Stimulated activated CD4-positive, alpha-beta T cell treated with anti-CD3 and anti-CD28 coated beads, TNF-alpha, amount 100 ng/mL, for 1 hour (primary cell): ENCODE measurements at places on chromosomes 7 and 10.

- DNase-seq = no peak
These were observed 63.9 kb upstream of the CHST15 start for GRCh38 chr10:124157271-124157681.

GRCh38 chr10:97689559-97690020 lies 2.5 kb upstream of the AVPI1 start:
- DNase-seq = no peak

DNA sequence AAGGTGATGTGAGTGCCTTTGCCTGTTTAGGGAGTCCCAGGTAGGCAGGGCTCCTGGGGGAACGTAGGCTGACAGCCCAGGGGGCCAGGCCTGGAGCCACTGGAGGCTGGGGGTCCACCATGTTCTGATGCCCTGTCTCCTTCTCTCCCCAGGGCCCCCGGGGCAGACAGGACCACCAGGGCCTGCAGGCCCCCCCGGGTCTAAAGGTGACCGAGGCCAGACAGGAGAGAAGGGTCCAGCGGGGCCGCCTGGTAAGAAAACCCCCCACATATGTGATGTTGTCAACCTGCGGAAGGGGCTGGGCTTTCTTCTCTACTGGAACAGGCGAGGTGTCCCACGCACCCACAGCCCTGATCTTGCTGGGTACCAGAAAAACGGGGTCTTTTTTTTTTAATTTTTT lies 85.2 kb downstream of the MYL10 start:
- no peak for DNase-seq

DNA sequence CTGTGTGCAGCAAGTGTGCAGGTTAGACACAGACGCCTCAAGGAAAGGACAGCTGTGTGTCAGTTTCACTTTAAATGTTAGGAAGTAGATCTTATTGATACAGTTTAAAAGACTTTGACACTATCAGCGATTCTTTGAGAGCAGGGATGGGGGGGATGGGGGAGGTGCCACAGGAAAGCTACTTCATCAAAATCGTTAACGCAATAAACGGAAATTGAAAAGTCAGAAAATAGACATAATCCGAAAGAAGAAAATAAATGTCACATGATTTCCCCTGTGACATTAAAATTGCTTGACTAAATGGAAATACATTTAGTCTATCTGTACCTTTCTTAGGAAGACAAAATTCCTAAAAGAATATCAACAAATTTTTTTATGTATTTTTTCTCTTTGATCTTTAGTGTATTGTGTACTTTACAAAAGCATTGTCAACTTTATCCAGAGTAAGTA lies 476 bp upstream of the ZNF33B start:
- no peak for DNase-seq

DNA sequence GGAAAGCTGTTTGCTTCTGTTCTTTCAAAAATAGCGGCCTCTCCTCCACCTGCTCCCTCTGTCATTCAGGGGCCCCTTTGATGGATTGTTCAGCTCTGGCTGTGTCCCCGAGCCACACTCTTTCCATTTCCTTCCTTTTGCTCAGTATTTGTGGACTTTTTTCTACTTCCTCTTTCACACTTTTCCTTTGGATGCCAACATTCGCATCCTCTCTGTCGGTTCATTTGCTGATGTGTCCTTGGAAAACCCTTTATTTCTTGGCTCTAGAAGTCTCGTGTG lies 11.7 kb upstream of the PWWP2B start:
- no peak for DNase-seq

- no peak for DNase-seq
These were observed 66.8 kb downstream of the NRP1 start for GRCh38 chr10:33267708-33268107.

DNA sequence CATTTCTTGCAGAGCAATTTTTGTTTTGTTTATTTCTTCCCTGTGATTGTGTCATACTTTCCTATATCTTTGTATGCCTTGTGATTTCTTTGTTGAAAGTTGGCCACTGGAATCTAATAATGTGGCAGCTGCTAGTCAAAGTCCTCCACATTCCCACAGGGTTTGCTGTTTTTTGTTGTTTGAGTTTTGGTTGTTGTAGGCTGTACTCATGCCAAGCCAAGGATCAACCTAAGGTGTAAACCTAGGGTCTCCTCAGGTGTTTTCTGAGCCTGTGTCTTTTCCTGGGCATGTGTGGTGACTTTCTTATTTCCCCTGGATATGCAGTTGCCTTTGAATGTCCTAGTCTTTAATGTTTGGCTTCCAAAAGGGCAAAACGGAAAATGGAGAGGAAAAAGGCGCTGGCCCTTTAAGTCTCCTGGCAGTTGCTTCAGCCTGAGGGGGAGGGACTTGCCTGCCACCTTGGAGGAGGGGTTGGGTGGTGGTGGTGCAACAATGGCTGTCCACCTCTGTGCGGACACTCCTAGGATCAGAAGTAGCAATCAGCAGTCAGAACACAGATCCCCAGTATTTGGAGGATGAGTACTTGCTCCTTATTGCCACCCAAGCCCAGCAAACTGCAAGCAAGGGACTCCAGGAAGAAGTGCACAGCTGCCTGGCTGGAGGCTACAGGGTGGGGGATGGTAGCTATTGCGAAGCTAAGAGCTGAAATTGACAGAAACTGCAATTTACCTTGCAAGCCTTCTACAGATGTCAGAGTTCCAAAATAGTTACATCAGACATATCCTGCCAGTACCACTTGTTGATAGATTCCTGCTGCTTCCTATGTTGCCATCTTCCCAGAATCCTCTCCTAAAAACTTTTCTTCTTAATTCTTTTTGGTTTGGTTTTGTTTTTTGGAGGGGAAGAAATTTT lies 5.6 kb upstream of the ZNF518A start:
- no peak for DNase-seq

GRCh38 chr7:116899308-116899707 lies 36.9 kb downstream of the CAPZA2 start:
- no peak for DNase-seq

- no peak for DNase-seq
These were observed 7.9 kb downstream of the PRPF18 start for GRCh38 chr10:13594641-13595040.

DNA sequence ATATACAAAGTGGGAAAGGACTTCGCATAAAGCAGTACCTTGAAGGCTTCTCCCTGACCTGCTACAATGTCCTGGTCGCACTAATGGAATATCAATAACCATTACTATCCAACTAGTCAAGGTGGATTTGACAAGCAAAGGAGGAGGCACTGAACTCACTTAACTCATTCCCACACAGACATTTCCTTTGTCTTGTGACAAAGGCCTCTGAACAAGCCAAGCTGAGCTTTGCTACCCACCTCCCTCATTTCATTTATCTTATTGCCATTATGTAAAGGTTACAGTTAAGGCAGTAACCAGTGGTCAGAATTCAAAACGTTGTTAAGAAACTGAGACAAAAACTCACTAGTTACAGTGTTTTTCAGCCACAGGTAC lies 7.3 kb downstream of the ELMO1 start:
- no peak for DNase-seq

GRCh38 chr7:31327071-31327470 lies 13.5 kb downstream of the NEUROD6 start:
- DNase-seq = no peak

GRCh38 chr7:115177103-115177502 lies 255.2 kb downstream of the MDFIC start:
- DNase-seq = no peak

- DNase-seq = no peak
These were observed 39.6 kb downstream of the GPRIN2 start for GRCh38 chr10:46516660-46517416.

DNA sequence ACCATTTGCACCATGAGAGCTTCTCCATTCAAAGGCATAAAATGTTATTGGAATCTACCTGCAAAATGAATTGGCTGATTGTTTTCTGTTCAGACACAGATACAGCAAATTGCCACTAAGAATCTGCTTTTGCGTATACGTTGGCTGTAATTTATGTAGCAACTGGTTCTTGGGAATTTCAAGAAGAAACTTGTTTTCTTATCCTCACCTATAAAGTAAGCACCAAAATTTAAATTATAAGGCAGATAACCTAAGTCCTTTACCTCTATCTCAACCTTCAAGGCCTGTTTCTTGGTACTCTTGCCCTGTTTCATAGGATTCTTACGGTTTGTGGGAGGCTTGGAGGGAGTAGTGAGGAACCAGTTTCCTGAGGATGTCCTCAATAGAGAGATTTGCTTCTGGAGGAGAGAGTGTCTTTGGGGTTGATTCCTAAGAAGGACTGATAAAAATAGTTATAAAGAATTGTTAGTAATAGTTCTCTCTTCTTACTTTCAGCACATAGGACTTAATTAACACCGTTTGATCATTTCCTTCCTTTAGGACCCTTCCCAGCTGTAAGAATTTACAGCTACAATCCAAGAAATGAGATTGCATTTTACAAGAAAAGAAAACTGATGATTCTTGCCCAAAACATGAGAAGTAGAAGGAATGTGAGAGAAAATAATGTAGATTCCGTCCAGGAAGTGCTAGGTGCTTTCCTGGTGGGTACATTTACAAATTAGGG lies 2.0 kb downstream of the STAMBPL1 start:
- no peak for DNase-seq

DNA sequence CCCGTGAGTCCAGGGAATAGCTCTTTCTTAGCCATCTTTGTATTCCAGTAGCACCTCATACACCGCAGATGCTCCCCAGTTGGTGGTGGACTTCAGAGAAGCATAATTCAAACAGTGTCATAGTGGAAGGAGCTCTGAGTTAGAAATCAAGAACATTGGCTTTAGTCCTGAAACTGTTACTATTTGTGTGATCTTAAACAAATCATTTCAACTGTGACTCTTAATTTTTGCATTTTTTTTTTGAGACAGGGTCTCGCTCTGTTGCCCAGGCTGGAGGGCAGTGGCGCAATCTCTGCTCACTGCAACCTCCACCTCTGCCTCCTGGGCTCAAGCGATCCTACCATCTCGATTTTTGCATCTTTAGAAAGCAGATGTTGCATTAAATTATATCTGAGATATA lies 1.8 kb downstream of the BPGM start:
- DNase-seq = no peak

- no peak for DNase-seq
These were observed 87.8 kb downstream of the LARP4B start for GRCh38 chr10:843703-844102.

DNA sequence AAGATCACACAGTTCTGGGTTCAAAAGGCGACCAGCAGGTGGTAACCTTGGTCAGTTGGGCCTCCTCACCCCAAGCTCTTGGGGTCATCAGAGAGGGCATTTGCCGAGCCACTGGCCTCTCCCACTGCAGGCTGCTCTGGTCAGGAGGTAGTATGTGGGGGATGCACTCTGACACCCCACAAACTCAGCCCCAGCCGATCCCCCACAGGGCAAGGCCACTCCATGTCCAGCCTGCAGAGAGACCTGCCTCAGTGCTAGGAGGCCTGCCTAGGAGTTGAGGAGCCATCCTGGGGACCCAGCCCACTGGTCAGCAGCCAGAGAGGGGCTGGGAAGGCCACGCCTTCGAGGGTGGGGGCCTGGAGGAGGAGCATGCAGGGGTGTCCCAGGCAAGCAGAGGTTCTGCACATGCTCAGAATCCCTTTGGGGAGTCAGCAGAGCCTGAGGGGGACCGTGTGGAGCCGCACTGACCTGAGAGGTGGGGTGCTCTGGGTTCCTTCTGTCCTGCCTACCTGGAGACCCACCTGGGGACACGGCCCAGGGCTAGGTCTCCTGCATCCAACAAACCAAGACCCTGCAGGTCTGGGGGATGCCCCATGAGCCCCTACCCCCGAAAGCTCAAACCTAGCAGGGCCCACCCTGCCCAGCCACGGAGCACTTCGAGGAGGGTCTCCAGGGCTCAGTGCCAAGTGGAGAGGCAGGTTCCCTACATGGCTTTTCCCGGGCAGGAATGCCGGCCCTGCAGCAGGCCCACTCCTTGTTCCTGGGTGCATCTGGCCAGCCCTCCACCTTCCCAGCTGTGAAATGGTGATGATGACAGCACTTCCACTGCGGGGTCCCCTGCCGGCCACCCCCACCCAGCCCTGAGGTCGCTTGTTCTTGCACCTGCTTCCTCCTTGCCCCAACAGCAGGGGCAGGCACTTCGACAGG lies 58.5 kb downstream of the RASGEF1A start:
- DNase-seq = no peak

- DNase-seq = no peak
These were observed 155.2 kb downstream of the MBL2 start for GRCh38 chr10:52617346-52617745.
